Mammary epithelial cell (primary cell): ENCODE measurements at places on chromosomes 16 and 17. TPM values are rescaled to one million over a fixed set of nuclear protein-coding genes. Genes with fewer than 3 reads are reported as not detected.

The SLC22A31 gene
- total RNA-seq, result 0.45 TPM in 1 of 2 replicates, not detected in the other

DNA sequence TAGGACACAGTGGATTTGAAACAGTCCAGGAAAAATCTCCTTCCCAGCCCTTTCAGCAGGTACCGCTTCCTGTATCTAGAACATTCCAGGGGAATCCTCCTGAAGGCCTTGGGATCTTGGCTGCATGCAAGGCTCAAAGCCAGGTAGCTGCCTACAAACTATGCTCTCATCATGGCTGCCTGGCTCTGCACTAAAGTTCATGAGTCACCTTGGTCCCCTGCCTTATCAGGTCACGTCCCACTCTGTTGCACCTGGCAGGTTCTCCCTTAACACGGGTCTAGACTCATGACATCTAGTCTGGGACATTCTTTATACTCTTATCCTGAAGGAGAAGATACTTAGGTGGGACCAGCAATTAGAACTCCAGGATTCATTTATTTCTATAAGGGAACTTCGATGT lies 15.8 kb downstream of the FA2H start:
- DNase-seq, result no peak

DNA sequence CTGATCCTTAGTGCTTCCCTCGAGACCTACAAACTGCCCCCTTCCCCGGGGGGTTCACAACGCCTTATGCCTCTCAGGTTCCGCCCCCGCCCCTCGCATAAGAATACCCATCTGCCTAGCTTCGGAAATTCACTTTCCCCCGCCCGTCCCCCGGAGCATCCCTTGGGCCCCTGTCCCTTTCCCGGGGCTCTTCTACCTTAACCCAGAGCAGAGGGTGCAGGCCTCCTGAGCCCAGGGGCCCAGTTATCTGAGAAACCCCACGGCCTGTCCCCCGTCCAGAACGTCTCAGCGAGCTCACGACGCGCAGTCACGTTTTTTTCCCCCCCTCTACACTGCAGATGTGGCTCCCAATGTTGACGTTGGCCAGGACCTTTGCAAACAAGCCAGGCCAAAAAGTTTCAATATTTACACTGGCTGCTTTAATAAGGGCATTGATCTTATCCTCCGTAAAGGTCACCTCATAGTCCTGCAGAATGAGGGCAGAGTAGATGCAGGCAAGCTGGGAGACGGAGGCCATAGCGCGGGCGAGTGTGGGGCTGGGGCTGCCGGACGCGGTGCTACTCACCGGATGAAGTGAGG lies 1.4 kb upstream of the NBR1 start:
- no peak for DNase-seq

DNA sequence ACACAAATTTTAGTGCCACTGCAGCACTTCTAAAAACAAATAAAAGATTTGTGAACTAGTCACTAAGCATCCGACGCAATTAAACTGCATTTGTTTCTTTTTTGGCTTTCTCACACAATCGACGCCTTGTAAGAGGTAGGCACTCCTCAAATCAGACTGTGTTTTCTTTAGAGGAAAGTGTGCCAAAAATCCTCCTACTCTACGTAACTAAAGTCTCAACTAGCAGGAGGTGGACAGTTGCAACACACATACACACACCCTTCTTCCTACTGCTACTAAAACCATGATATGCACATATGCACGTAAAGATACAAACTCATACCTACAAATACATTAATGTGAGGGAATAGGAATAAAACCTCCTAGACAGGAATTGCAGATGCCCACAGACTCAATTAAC lies 844.7 kb upstream of the SOX9 start:
- DNase-seq, result peak; percentile 88

DNA sequence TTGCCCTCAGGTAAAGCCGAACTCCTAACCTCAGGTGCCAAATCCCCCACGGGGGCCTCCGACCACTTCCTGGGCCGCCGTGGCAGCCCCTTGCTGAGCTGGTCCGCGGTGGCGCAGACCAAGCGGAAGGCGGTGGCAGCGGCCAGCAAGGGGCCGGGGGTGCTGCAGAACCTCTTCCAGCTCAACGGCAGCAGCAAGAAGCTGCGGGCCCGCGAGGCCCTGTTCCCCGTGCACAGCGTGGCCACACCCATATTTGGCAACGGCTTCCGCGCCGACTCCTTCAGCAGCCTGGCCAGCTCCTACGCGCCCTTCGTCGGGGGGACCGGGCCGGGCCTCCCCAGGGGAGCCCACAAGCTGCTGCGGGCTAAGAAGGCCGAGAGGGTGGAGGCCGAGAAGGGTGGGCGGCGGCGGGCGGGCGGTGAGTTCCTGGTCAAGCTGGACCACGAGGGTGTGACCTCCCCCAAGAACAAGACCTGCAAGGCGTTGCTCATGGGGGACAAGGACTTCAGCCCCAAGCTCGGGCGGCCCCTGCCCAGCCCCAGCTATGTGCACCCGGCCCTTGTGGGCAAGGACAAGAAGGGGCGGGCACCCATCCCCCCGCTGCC lies 51.6 kb downstream of the ACTG1 start:
- no peak for DNase-seq

DNA sequence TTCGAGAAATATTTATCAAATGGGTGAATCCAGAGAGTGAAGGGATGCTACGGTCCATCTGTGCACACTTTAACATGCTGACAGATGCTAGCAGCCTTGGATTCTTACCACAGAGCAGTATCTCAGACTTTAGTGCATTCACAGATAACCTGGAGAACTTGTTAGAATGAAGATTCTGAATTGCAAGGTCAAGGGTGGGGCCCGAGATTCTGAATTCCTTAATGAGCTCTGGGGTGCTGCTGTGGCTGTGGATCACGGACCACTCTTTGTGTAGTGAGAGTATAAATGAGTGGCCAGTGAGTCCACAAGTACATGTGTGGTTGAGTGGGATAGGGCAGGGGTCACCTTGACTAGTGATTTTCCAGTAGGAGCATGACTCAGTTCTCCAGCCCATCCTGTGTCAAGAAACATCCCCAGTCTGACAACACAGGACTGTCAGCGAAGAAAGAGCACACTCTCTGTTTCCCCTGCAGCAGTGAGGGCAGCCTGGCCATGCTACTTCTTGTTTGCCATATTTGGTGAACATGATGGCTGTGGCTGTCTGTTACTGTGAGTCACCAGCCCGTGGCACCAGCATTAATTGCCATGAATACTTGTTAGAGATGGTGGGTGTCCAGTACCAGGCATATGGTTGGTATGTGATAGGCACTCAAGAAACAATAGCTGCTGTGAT lies 13.0 kb upstream of the SALL1 start:
- DNase-seq, result no peak

DNA sequence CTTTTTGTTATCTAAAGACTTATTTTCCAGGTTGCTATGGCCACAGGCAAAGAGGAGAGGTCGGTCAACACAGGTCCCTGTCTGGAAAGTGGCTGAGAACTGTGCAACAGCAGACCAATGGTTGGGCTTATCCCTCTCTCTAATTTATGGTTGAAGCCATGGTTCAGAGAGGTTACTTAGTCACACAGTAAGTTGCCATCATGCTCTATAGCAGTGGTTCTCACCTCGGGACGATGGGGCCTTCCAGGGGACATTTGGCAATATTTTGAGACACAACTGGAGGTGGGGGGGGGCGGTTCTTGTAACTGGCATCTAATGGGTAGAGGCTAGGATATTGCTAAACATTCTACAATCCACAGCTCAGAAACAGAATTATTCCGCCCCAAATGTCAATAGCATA lies 842 bp upstream of the LDAF1 start:
- no peak for DNase-seq

- no peak for DNase-seq
These were observed 422.8 kb downstream of the RBFOX1 start for GRCh38 chr16:7755347-7755882.

GRCh38 chr17:43479948-43480347 lies 3.8 kb upstream of the DHX8 start:
- DNase-seq, result no peak

- no peak for DNase-seq
These were observed 5.0 kb upstream of the KCTD11 start for GRCh38 chr17:7346761-7347614.

- DNase-seq, result no peak
These were observed 17.0 kb upstream of the TMC5 start for GRCh38 chr16:19400711-19401110.

DNA sequence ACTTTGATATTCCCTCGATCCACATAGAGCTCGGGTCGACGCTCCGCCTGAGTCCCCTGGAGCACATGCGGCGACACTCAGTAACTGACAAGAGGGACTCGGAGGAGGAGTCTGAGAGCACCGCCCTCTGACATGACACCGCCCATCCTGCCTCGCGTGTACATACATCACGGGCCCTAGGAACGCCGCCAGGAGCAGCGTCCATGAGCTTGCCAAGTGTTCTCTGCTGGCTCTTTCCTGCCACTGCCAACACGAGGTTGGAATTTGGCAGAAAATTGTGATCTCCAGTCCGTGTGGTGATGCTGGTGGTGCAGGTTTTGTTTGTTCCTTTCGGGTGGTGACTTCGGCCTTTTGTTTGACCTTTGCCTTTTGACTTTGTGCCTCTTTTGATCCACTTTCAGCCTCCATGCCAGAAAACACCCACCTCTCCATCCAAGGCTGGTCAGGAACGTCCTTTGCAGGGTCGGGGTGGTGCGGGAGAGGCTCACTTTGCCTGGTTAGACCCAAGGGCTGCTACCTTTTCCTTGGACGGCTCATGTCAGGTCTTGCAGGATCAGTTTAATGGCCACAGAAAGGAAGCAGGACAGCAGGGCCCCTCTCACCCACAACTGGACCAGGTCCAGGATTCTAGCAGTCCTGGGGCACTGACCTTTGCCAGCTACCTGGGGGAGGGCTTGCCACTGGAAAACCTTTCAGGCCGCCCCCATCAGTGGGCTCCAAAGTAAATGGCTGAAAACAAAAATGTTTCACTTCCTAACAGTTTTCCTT lies 27.6 kb downstream of the ELAC2 start:
- no peak for DNase-seq

DNA sequence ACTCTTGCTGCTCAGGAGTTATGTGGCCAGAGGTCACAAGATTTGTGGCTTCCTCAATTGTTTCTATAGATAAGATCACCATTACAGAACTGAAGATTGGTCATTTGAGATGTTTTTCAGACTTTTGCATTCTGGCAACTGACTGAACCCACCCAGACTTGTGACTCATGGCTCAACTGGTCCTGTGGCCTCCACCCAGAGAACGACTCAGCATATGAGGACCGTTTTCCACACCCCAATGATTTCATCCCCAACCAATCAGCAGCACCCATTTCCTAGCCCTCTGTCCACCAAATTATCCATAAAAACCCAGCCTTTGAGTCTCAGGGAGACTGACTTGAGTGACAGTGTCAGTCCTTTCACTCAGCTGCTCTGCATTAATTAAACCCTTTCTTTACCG lies 143.2 kb upstream of the ASIC2 start:
- DNase-seq, result peak; percentile 37

- no peak for DNase-seq
These were observed 496 bp downstream of the TOX3 start for GRCh38 chr16:52546291-52547003.

- DNase-seq, result peak; percentile 56
These were observed 22.9 kb upstream of the CPPED1 start for GRCh38 chr16:12826559-12826958.
